ENCODE measurements at places on chromosomes 4 and X.

GRCh38 chr4:101952985-101953384 is 162.5 kb downstream of the BANK1 start:
- no peak for DNase-seq

DNA sequence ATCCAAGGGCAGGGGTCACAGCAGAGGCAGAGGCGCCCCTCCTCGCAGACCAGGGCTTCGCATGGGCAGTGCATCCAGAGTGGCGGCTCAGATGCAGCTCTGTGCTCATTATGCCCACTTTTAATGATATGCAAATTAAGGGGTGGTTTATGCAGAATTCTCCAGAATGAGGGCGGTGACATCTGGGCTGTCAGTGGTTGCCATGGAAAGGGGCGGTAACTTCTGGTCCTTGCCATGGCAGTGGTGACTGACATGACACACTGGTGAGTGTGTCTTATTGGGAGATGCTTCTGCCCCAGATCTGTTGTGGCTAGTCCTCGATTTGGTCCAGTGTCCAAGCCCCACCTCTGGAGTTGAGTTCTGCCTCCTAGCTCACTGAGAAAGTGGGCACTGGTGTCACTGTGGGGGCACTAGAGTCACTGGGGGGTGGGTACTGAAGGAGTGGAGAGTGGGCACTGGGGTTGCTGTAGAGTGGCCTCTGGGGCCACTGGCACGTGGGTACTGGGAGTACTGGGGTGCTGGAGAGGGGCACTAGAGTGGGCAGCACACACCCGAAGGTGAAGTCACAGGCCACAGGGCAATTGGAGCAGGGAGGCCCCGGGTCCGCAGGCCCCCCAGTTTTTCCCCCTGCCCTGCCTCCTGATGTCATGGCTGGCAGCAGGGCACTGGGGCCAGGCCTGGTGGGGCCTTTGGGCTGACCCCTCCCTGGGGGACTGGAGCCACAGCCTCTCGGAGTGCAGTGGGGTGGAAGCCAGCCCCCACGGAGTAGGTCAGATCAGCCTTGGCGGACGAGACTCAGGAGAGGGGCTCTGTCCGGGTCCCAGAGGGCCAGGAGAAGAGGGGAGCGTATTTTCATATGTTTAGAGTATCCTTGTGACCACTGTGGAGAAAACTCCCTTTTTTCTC is 98.6 kb upstream of the NKX1-1 start:
- DNase-seq, result peak; percentile 39

GRCh38 chrX:6004529-6004928 is 224.1 kb downstream of the NLGN4X start:
- no peak for DNase-seq

GRCh38 chr4:124279741-124280140 is 432.8 kb downstream of the ANKRD50 start:
- DNase-seq, result no peak

GRCh38 chr4:302381-302780 is 2.9 kb downstream of the ZNF732 start:
- no peak for DNase-seq

DNA sequence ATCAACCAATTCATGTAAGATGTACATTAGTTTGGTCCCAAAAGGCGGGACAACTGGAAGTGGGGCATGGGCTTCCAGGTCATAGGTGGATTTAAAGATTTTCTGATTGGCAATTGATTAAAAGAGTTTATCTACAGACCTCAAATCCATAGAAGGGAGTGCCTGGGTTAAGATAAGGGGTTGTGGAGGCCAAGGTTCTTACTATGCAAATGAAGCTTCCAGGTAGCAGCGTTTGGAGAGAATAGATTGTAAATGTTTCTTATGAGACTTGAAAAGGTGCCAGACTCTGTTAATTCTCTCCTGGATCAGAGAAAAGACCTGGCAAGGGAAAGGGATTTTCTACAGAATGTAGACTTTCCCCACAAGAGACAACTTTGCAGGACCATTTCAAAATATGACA is 2.4 kb downstream of the MGST2 start:
- DNase-seq, result no peak

DNA sequence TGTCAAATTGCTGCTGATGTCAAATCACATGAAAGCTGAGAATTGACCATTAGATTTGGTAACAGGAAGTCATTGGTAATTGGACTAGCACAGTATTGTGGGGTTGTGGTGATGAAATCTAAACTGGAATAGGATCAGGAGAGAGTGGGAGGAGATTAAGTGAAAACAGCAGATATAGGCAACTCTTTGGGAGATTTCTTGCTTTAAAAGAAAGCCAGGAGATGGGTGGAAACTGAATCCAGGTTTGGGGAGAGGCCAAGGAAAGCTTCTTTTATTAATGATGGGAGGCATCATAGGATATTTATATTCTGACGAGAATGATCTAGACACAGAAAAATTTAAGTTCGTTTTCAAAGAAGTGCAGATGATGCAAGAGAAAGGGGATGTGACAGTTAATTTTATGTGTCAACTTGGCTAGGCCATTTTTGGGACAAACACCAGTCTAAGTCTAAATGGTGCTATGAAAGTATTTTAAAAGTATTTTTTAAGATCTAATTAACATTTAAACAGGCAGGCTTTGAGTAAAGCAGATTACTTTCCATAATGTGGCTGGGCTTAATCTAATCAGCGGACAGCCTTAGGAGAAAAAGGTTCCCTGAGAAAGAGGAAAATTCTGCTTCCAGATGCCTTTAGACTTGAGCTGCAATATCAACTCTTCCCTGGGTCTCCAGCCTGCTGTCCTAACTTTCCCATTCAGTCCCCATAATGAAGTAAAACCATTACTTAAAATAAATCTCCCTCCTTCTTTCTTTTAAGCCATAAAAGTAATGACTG is 24.7 kb downstream of the SEC24D start:
- no peak for DNase-seq

- DNase-seq, result no peak
These were observed 60.4 kb upstream of the PLAC8 start for GRCh38 chr4:83174844-83175414.

DNA sequence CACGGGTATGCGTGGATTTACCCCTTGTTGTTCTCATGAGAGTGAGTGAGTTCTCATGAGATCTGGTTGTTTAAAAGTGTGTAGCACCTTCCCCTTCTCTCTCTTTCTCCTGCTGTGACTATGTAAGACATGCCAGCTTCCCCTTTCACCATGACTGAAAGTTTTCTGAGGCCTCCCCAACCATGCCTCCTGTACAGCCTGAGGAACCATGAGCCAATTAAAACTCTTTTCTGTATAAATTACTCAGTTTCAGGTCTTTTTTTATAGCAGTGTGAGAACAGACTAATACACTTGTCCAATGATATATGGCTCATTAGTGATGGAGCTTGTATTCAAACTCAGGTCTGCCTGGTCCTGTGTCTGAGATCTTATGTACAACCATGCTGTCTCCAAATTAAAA is 28.5 kb upstream of the RTL3 start:
- no peak for DNase-seq

GRCh38 chr4:21363701-21364100 is 584.9 kb downstream of the KCNIP4 start:
- no peak for DNase-seq

DNA sequence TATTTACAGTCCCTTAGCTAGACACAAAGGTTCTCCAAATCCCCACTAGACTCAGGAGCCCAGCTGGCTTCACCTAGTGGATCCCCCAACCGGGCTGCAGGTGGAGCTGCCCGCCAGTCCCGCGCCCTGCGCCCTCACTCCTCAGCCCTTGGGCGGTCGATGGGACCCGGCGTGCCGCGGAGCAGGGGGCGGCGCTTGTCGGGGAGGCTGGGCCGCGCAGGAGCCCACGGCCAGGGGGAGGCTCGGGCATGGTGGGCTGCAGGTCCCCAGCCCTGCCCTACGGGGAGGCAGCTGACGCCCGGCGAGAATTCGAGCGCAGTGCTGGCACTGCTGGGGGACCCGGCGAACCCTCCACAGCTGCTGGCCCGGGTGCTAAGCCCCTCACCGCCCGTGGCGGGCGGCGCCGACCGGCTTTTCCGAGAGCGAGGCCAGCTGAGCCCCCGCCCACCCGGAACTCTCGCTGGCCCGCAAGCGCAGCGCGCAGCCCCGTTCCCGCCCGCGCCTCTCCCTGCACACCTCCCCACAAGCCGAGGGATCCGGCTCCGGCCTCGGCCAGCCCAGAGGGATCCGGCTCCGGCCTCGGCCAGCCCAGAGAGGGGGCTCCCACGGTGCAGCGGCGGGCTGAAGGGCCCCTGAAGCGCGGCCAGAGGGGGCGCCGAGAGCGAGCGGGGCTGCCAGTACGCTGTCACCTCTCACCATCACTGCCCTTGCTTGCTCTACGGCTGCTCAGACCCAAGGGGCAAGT is 39.4 kb downstream of the WFS1 start:
- DNase-seq, result no peak

DNA sequence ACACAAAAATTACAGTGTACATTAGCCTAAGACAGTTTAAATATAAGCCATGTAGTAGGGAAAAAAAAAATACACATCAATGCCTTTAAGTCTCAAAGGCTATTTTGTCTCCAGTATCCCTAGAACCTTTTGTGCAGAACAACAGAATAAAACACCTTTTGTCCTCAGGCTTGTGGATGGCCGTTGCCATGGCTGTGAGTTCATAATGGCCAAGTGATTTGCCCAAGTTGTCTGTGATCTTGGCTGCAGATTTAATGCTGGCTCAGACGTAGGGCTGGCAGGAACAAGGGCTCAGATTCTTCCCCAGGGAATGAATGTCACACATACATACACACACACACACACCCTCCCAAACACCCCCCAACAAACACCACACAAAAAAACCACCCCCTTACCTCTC is 25.3 kb downstream of the GPM6B start:
- no peak for DNase-seq

DNA sequence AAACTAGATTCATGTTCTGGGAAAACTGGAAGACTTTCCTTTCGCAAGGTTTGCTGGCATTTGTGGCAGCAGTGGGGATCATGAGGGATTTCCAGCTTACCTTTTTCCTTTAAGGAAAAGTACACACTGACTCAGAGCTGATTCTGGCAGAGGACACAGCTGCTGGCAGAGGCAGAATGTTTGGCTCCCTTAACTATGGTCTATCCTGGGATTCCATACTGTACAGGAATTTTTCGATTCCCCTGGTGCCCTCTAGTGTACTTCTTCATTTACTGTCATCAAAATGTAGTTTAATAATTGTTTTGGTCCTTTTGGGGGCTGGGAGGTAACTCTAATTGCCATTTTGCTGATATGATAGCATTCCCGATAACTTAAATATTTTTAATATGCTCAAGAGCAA is 152.7 kb downstream of the GABRG1 start:
- DNase-seq, result no peak

GRCh38 chr4:2253160-2254084 is 8.5 kb downstream of the MXD4 start:
- DNase-seq, result peak; percentile 72

DNA sequence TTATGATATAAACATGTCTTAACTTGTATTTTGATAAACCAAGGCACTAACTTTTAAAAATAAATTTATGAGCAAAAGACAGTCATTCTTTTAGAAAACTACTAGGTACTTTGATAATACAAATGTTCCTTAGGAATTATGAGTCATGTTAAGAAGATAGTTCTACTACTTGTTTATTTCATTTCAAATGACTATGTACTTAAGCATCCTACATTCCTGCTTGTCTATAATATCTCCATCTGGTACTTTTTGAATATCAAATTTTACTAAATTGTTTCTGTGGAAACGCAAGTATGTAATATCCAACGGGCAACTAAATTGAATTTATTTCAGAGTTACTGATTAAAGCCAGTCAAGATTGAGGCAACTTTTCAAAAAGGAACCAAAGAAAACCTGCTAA is 61.8 kb downstream of the CAMK2D start:
- no peak for DNase-seq

DNA sequence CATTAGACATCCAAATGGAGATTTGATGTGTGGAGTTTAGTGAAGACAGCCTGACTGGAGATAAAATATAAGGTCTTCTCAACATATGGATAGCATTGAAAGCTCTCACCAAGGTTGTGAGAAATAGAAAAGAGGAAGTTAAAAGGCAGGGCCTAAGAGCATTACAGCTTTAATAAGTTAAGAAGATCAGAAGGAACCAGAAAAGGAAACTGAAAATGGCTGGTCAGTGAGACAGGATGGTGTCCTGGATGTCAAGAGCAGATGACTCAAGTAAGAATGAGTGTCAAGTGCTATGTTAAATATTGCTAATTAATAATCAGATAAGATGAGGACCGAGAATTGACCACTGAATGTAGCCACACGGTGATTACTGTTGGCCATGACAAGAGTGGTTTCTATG is 642.9 kb downstream of the STPG2 start:
- DNase-seq, result no peak

- no peak for DNase-seq
These were observed 177.4 kb upstream of the LEF1 start for GRCh38 chr4:108345862-108346817.

DNA sequence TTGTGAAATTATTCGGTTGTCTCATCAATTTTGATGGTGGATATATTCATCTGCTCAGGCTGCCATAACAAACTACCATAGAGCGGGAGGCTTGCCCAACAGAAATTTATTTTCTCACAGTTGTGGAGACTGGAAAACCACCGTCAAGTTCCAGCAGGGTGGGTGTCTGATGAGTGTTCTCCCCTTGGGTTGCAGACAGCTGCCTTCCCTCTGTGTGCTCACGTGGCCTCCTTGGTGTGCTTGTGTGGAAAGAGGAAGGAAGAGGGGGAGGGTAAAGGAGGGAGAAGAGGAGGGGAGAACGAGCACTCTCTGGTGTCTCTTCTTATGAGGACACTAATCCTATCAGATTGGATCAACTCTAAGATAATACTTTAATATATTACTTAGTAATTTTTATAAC is 123.8 kb upstream of the TEX13D start:
- no peak for DNase-seq

DNA sequence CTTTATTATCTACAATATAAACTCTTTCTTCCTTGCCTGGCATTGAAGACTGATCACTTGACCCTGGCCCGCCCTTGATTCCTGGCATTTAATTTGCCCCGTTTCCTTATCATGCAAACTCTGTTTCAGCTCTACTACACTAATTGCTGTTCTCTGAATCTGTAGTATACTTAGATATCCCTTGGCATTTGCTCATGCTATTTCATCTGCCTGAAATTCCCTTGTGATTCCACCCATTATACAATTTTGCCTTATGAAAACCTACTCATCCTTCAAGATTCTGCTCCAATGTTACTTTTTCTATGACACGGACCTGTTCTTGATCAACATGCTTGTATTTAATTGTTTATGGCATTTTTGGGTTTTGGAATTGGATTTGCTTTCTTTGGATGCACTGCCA is 459.9 kb upstream of the AMOT start:
- no peak for DNase-seq

- DNase-seq, result no peak
These were observed 78.4 kb downstream of the FAM9B start for GRCh38 chrX:8955511-8955910.

GRCh38 chr4:2406920-2407319 is 11.5 kb downstream of the ZFYVE28 start:
- no peak for DNase-seq

DNA sequence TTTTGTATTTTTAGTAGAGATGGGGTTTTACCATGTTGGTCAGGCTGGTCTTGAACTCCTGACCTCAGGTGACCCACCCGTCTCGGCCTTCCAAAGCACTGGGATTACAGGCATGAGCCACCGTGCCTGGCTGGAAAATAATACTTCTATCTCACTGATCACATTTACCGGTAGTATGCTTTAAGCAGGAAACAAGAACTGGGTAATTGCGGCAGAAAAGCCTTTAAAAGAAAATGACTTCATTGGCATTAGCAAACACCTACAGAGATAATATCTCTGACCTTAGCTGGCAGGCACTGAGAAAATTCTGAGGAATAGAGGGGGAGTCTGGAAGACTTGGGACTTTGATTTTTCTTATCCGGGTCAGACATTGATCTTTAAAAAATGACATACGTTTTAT is 78.5 kb downstream of the SHROOM3 start:
- DNase-seq, result no peak

- DNase-seq, result no peak
These were observed 16.4 kb downstream of the SMIM10L2A start for GRCh38 chrX:135437867-135438733.
